ENCODE measurements at places on chromosomes 3 and 15.

DNA sequence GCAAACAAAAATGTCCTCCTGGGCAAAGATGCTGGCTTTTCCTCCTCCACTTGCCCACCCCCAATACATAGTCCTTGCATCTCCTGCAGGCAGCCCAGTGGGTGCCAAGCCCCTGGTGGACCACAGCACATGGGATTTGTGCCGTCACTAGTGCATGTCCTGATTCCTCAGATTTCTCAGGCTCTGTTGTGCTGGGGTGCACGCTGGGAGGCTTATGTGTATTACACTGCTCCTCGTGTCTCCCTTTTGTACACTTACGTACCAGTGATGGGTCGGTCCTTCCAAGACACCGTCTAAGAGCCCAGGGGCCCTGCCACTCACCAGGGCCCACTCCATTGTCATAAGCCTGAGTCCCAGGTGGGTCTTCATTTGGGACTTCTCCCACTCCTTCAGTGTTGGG lies 70.1 kb downstream of the PLXNA1 start:
- no peak for DNase-seq

- no peak for DNase-seq
Observed at GRCh38 chr3:64332459-64333350, 107.4 kb upstream of the PRICKLE2 start.

GRCh38 chr3:77244981-77245380 lies 205.1 kb downstream of the ROBO2 start:
- no peak for DNase-seq

DNA sequence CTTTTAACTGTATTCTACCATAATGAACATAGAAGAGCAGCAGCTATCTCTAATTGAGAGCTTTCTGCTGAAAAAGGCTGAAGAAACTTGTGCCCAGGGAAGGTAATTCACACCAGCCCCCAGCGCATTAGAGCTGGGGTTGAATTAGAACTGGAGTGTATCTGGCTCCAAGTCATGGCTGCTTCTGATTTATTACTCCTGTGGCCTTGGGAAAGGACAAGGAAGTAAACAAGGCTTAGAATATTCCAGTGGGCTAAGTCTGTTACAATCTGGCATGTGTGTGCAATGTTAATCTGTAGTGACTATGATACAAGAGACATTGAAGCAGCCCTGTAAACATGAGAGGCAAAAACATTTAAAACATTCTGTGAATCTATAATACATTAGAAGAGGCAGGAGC lies 18.1 kb downstream of the CPA3 start:
- DNase-seq, result no peak

GRCh38 chr3:196684548-196685407 lies 27.3 kb downstream of the CEP19 start:
- DNase-seq, result peak; percentile 6

DNA sequence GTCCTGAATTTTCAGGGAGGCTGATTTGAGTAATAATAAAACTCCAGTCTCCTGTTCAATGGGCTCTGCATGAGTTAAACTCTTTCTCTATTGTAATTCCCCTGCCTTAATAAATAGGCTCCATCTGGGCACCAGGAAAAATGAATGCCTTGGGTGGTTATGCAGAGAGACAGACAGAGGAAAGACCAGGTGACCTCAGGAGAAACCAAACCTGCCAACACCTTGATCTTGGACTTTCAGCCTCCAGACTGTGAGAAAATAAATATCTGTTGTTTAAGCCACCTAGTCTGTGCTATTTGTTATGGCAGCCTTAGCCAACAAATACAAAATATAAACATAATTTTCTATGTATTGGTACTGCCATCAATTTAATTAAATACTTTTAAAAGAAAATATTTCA lies 64.8 kb upstream of the RAP2B start:
- DNase-seq, result no peak

DNA sequence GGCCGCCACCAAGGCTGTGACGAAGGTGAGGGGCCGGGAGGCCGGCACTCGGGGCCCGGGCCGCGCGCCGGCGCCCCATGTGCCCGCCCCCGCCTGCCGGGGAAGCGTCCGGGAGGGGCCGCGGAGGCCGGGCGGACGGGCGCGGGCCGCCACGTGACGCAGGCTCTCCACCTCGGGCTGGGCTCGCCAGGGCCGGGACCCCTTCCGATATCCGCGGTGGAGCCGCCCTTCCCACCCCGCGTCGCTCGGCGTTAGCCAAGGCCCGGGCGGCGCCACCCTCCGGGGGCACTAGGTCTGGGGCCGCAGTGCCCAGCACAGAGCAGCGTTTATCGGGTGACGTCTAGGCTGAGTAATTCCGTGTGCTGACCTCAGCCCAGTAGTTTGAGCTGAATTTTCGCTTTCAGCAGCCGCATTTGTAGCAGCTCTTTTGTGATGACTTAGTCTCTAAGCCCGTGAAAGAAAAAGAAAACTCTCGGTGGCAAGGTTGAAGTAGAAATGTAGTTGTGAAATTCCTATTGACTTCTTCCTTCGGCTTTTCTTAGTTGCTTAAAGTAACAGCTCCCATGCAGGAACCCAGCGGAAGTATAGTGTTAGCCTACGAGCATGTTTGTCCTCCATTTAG lies 885 bp downstream of the CDV3 start:
- DNase-seq, result no peak

- no peak for DNase-seq
Observed at GRCh38 chr3:43074901-43075689, 30.8 kb downstream of the POMGNT2 start.

GRCh38 chr3:14620512-14620911 lies 31.1 kb upstream of the CCDC174 start:
- DNase-seq, result no peak

DNA sequence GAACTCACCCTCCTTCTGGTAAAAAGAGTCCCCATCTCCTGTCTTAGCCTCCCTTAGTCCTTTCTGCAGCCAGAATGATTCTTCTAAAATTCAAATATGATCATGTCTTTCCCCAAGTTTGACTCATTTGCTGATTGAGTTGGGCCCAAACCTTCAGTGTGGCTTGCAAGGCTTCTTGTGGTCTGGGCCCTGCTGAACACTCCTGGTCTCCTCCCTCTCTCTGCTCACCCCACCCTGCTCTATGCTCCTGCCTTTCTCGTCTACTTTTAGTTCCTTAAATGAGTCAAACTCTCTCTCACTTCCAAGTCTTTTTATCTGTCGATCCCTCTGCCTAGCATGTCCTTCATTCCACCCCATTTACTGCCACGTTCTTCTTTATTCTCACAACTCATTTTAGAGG lies 72.6 kb downstream of the CCR1 start:
- no peak for DNase-seq

GRCh38 chr15:76983590-76984375 lies 11.1 kb upstream of the PSTPIP1 start:
- no peak for DNase-seq

DNA sequence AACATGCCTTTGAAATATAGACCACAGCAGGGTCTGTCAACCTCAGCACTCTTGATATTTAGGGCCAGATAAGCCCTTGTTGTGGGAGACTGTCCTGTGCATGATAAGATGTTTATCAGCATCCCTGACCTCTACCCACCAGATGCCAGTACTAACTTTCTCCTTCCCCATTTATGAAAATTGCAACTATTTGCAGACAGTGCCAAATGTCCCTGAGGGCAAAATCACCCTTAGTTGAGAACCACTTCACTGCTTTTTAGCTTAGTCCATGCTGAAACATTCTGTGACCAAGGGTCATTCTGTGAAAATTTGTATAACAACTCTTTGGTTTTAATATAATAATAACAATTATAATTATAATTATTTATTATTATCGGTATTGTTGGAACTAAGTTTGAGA lies 1032.4 kb downstream of the MCTP2 start:
- DNase-seq, result no peak

DNA sequence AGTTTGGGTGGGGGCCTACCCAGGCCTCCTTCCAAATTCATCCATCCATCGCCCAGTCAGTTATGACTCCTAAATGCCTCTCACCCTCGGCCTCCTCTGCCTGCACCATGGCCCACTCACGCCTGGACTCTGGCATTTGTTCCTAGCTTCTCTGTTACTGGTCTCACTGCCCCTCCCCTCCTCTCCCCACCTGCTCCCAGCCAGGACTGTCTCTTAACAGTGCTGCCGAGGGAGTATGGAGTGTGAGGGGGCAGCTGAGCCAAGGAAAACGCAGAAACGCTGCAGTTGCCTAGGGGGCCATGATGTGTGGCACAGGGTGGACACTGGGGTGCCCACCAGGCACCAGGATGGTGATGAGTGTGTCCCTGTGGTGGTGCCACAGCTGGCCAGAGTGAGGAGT lies 3.1 kb downstream of the RCCD1 start:
- no peak for DNase-seq

DNA sequence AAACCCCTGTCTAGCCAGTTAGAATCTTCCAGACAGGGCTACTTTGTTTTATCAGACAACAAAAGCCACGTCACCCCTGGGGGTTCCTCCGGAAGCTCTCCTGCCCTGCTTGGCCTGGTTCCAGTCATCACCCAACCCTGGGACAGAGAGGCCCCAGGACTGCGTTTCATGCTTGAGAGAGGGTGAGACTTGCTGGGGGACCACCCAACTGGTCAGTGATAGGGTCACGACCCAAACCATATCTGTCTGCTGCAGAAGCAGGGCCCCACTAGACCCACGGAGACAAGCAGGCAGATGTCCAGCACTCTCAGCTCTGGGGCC lies 1.2 kb downstream of the NT5DC2 start:
- DNase-seq, result no peak

DNA sequence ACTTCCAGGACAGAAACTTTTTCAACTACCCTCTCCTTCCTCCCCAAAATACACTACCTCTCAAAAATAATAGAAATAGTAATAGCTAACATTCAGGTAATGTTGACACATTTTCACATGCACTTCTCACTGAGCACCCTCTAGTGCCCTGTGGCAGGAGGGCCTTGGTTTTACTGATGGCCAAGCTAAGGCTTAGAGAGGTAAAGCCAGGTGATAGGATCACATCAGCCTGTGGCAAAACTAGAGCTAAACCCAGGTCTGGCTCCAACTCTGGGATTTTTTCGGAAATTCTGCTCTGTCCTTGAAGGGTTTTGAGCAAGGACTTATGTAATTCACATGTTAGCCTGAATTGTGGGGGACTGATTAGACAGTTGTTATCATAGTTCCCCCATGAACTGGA lies 922 bp upstream of the TAMM41 start:
- no peak for DNase-seq

- no peak for DNase-seq
Observed at GRCh38 chr3:160376681-160377080, 22.3 kb downstream of the IFT80 start.

DNA sequence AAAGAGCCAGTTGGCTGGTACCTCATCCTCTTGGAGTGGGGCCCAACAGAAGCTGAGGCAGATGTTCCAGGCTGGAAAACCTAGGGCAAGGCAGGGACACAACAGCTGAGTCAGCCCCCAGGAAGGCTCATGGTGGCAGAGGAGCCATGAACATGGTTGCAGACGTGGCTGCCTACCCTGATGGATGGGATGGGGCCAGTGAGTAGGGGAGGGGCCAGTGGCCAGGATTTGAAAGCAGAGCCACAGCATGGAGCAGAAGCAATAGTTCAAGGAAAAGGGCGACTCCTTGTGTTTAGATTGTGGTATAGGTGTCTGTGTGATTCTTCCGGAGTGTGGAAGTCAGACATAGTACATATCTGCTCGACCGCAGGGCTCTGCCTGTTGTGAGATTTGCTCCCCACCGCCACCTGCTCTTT lies 24.2 kb downstream of the PXYLP1 start:
- DNase-seq, result no peak

GRCh38 chr3:126990890-126991289 lies 8.0 kb downstream of the PLXNA1 start:
- DNase-seq, result no peak

DNA sequence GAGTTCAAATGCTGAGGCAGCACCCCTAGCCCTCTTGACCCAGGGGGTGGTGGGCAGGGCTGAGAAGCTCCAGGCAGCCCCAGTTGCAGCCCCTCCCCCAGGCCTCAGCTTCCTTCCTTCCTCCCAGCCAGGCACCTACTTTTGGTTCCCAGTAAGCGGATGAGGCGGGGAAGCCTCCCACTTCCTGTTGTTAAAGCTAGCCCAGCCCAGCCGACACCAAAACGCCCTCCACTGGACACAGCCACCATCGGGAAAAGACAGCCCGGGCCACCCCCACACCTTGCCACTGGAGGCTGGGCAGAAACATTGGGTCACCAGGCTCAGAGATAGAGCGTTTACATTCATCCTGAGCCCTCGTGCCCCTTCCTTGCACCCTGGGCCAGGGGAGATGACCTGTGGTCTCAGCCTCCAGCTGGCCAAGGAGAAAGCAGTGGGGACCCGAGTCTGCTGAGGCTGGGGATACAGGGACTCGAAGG lies 3.5 kb downstream of the DUSP7 start:
- no peak for DNase-seq

DNA sequence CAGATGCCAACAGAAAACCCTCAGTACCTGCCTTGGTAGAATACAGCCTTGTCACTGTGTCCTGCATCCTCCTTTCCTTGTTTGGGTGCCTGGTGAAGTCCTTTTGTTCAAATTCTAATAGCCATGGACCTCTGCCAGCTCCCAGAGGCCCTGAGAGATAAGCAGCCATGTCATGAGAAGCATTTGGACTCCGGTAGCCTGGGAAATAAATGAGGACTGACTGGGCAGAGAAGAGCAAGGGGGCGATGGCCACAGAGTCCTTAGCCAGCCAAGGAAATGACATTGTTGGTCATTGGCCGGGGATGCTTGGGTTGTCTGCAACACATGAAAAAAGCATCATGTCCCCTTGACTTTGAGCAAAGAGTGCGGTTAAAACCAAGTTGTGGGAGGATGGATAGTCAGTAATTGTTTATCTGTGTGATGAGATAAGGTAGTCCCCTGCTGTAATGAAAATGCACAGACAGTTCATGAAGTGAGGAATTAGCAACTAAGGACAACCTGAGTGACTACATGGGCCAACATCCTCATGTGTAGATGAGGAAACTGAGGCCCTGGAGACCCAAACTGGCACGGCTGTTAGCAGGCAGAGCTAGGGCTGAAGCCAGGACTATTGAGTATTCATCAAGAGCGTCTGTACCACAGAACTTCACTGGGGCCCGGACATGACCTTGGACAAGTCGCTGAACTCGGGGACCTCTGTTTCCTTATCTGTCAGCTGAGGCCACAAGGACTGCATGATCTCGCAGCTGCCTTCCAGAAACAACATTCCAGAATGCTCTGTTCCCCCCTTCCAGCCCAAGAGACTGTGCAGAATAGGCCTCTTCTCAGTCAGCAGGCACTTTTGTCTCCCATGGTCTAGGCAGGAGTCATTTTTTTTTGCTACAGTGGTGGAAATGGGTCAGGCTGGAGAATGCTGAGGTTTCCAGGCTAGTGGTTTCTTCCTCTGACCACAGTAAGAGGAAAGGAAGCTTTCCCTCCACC lies 90.5 kb upstream of the CTDSPL start:
- no peak for DNase-seq

DNA sequence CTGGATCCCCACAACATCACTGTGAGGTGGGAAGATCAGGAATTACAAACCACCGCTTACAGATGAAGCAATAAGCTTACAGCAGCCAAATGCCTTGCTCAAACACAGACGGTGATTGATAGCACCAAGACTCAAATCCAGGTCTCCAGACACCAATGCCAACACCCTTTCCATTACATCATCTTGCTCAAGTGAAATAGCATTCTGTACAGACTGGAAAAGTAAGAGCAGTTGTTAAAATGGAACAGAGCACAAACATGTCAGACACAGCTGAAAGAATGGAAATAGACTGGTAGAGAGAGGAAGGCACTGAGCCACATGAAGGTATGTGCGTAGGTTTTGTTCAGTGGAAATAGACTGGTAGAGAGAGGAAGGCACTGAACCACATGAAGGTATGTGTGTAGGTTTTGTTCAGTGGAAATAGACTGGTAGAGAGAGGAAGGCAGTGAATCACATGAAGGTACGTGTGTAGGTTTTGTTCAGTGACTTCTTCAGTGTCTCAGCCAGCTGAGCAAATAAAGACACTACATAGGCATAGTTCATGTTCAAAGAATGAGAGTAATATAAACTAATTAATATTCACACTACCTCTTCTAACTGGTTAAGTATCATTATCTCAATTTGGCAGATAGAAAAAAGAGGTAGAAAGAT lies 15.6 kb downstream of the CLDN1 start:
- DNase-seq, result peak; percentile 64
